ENCODE measurements at places on chromosomes 12 and 14.

GRCh38 chr14:67228325-67228984, 12.8 kb upstream of the PALS1 start:
- DNase-seq: no peak

GRCh38 chr14:101491841-101492240, 69.5 kb upstream of the DIO3 start:
- no peak for DNase-seq

DNA sequence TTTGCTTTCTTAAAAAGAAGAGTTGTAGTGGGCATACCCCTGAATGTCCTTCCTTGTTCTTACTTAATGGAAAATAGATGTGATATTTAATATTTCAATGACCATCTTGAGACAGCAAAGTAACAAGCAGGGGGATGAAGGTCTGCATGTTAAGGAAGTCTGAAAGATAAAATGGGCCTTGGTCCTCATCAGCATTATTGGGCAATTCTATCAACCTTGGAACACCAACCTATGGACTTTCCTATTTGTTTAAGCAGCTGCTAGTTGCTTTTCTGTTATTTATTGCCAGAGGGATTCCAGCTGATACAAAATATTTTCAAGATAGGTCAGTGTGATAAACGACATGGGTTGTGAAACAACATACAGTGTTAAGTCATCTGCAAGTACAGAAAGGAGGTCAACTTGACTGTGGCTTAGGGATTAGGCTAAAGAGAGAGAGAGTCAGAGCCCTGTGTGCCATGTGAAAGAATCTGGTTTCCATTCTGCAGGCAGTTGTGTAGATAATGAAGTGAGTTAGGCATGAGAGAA, 16.4 kb upstream of the A2M start:
- no peak for DNase-seq

GRCh38 chr12:12115514-12115913, 44.8 kb downstream of the BCL2L14 start:
- no peak for DNase-seq

GRCh38 chr14:63986789-63987533, 134.2 kb downstream of the SYNE2 start:
- no peak for DNase-seq

- DNase-seq: no peak
These were observed 515.1 kb downstream of the RPL10L start for GRCh38 chr14:46136456-46136855.

DNA sequence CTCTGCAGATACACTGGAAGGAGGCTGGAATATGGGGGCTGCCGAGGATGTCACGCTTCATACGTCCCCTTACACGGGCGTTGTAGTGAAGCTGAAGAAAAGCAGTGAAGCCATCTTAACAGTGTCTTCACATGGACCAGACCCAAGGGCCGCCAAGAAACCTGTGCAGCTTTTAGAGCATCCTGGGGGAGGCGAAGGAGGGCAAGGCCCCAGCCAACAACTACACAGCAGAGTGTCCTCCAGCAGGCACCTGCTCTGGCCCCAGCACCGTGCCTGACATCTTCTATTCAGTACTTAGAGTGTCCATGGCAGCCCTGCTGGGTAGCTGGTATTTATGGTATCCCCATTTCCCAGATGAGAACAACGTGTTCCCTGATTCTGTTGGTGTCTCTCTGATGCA, 48.9 kb upstream of the RIN3 start:
- DNase-seq: no peak

- DNase-seq: no peak
These were observed 693 bp upstream of the RIMKLB start for GRCh38 chr12:8697120-8697475.

- no peak for DNase-seq
These were observed 27.8 kb upstream of the BCDIN3D start for GRCh38 chr12:49870501-49871262.
